Stimulated activated CD8-positive, alpha-beta memory T cell treated with anti-CD3 and anti-CD28 coated beads, Interleukin-4, amount 100 ng/mL, for 4 hours (primary cell): ENCODE measurements at places on chromosomes 5 and 9.

- no peak for DNase-seq
These were observed 71.1 kb upstream of the TBC1D9B start for GRCh38 chr5:179978792-179979191.

DNA sequence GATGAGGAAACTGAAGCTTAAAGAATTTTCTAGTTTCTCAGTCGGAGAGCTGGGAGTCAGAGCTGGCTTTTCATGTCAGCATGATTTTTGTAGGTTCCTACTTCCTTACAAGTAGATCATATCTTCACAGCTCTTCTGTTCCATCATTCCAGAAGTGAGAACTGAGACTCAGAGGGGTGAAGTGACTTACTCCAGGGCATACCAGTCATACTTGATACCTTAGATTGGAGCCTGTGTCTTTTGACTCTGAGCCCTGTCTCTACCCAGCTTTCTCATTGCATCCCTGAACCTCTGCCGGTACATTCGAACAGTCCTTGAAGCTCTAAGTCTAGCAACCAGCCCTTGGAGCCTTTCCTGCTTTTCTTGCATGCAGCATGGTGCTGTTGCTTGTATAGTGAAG lies 53.3 kb downstream of the MCCC2 start:
- no peak for DNase-seq

GRCh38 chr9:71368157-71368556 lies 246.7 kb upstream of the TRPM3 start:
- no peak for DNase-seq

DNA sequence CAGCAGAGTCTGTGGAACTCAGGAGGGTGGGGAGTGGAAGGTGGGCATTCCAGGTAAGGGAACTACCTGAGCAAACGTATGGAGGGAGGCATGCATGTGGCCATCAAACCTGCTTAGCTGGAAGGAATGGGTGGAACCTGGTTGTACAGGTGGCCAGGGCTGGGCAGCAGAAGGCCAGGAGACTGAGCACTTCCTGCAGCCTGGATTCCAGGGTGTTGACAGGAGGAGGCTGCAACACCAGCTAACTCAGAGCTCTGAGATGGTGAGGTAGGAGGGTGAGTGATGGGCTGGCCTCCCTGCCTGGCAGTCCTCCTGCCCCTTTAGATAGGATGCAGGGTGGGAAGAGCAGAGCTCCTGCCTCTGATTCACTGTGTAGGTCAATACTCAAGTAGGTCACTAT lies 92.5 kb upstream of the CPEB4 start:
- no peak for DNase-seq

GRCh38 chr5:151493665-151494064 lies 46.3 kb downstream of the SLC36A1 start:
- DNase-seq, result no peak

DNA sequence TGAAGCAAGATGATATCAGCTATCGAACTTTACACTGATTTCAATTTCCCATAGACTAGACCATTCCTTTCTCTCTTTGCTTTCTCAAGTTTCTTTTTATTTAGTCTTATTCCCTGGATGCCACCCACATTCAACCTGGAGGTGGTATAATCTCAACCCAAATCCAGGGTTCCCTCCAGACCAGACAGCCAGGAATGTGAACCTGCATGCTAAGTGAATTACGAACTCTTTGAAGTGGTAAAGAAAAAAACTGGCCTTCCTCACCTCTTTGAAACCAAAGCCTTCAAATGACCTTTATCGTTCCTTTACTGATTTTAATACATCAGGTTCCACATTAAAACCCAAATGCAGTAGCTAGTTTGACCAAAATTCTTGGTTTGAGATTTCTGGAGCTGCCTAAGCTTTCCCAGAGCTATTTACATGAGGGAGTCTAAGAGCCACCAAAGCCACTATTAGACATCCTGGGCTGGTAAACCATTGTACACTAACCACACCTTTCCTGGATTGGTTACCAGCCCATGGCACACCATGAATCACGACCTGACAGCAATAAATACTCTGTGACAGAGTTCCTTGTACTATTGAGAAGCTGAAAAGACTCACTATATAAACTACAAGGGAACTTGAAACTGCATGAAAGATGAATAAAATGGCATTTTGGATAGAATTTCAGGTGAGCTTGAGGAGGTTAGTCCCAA lies 323.7 kb downstream of the ADAMTS6 start:
- no peak for DNase-seq

DNA sequence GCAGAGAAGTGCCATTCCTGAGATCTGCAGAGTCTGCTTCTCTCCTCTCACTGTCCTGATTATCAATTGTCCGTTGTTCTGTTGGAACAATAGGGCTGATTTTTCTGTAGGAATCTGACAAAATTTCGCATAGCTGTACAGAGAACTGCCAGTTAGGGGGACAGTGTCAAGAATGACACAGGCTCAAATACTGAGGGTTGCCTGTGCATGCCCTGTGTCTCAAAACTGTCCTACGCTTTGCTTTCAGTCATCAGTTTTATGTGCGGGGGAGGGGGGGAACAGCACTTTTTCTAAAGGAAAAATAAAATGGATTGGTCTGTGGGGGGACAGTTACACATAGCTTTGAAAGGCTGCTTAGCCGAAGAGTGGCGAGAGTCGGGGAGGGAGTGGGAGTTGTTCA lies 248.6 kb downstream of the PDZD2 start:
- DNase-seq, result no peak

GRCh38 chr5:25448190-25448621 lies 803.4 kb upstream of the CDH10 start:
- DNase-seq, result no peak

- DNase-seq, result no peak
These were observed 442.6 kb downstream of the SEMA5A start for GRCh38 chr5:9103290-9103689.

DNA sequence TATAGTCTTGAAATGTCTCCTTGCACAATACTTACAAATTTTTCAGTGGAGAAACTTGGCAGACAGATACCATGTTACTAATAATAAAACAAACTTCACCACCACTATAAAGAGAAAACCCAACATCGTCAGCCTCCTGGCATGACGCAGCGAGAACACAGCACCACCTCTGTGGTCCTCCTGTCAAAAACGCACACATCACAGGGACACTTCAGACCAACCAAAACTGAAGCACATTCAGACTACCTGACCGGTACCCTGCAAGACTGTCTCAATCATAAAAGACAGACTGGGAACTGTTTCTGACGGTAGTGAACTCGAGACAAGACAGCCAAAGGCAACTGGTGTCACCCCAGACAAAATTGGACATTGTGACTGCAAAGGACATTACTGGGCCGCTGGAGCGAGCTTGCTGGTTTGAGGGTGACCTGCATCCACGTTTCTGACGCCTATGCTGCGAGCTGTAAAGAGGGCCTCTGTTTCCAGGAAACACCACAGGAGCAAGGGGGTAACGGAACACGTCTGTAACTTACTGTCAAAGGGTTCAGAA lies 34.4 kb downstream of the NSUN2 start:
- DNase-seq, result no peak

- no peak for DNase-seq
These were observed 382.2 kb downstream of the LRRC70 start for GRCh38 chr5:62960781-62961180.

DNA sequence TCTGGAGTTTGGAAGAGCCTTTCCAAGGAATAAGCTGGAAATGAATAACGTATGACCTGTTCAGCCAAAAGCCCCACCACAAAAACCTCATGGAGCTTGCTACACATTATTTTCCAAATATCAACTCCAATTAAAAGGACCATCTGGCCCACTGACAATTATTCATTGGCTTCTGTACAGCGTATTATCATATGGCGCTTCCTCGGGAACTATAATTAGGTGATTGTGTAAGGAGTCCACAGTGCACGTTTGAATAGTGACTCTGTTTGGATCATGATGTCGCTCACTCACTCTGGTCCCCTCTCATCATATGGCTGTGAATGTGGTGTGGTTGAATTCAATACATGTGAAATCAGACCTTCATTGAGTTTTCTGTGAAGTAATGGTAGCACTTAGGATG lies 52.1 kb downstream of the GDNF start:
- no peak for DNase-seq

DNA sequence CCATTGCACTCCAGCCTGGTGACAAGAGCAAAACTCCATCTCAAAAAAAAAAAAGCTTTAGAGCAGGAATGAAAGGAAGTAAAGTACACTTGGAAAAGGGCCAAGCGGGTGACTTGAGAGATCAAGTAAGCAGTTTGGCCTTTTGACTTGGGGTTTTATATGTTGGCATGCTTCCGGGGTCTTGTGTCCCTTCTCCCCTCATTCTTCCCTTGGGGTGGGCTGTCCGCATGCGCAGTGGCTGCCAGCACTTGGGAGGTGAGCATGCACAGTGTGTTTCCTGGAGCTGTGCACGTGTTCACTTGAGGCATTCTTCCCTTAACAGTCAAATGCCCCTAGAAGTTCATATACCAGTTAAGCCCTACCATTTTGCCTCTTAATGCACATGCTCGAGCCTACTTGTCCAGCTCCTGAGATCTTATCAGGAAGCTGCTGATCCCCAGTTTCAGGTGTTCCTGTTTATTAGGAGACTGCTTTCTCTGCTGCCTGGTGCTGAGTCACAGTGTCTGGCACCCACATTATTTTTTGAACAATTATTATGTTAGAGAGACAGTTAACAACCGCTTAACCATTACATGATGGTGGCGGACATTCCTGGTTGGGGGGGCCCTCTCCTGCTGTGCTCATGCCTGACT lies 32.6 kb upstream of the PRRC2B start:
- DNase-seq, result peak; percentile 13

DNA sequence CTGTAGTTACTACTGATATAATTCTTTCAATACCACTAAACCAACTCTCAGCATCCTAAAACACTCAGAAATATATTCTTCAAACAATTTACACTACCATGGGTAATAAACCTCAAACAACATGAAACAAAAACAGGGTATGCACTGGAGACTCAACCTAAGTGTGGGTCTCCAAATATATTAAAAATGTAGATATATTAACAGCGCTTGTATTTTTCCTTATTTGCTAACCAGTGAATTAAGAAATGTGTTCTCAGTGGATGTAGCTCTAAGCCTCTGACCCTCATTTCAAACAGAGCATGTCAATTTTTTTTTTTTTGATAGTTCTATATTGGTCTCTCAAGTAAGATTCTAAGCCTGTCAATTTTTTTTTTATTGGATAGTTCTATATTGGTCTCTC lies 778.5 kb upstream of the CDH10 start:
- DNase-seq, result no peak

GRCh38 chr5:138032572-138033385 lies at the start of gene FAM13B:
Gene FAM13B, minus strand, starts transcription at chr5:138033079. Its CDS starts 13,968 bp downstream, at chr5:138019111.
- DNase-seq, result peak; percentile 65
